H1 (cell line): ENCODE measurements at places on chromosomes 4 and X. TPM values are rescaled to one million over a fixed set of nuclear protein-coding genes. Genes with fewer than 3 reads are reported as not detected.

Gene CCDC149
- 5.6 and 5.8 TPM in 2 replicates for total RNA-seq

Gene TKTL2
- not detected in 2 replicates for total RNA-seq

Gene GLRB
- total RNA-seq = 0.54 and 1.1 TPM in 2 replicates

Gene C4orf33
- 3.8 and 6.0 TPM in 2 replicates for total RNA-seq

Gene GASK1B
- total RNA-seq = not detected in 2 replicates

Gene CFP
- 2.2 and 2.4 TPM in 2 replicates for total RNA-seq

Gene FRAS1
- 106 and 109 TPM in 2 replicates for total RNA-seq

DNA sequence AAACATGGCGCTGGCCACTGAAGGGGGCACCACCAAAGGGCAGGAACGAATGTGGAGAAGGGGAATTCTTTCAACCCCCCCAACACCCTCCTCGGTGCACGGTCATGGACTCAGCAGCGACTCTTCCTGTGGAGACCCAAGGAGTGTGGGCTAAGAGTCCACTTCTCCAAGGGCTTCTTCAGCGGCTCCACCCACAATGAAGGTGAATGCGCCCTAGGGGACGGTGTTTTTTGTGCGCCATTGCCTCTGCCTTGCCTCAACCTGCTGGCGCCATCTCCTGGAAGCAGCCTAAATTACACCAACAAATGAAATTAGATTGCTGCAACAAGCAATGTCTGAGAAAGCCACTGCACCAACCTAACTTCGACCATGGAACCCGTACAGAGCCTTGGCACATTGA is 169.2 kb upstream of the MAGEB18 start:
- peak; percentile 21 for DNase-seq

- DNase-seq = no peak
These were observed 54.8 kb upstream of the MAGEB16 start for GRCh38 chrX:35743331-35743730.

DNA sequence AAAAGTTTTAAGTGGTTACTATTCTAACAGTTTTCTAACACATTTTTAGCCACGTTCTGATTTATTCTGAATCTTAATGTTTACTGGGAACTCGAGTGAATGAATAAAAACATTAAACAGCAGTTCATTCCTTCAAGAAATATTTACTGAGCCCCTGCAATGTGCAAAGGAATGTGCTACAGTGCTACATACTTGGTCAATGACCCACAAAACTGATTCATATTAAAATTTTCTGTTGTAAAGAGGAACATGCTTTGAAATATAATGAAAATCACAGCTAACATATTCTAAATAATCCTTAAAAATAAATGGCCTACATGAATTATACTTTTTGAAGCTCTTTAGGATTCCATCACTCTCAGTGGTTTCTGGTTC is 78.7 kb downstream of the ARAP2 start:
- no peak for DNase-seq

DNA sequence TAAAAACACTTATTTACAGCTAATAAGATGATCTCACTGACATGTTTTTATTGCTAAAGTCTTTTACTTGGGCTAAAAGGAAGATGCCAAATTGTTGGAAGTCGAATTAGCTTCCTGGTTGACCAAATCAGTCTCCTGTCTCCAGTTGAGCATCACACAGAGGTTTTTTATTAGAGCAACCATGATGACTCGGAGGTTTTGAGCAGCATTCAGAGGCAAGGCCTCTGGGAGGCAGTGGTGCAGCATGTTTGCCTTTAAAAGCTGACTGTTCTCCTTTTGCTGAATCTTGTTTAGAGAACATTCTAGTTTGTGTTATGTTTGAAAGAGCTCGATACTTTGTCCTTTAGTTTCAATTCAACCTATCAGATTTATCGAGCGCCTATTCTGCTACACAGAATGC is 2.1 kb downstream of the UCHL1 start:
- DNase-seq = no peak

GRCh38 chr4:42824278-42824977 is 68.1 kb upstream of the GRXCR1 start:
- DNase-seq = no peak

GRCh38 chr4:151930372-151930771 is 169.6 kb upstream of the GATB start:
- no peak for DNase-seq

GRCh38 chr4:182019148-182019652 is 224.0 kb upstream of the TENM3 start:
- DNase-seq = no peak

GRCh38 chr4:140152751-140153418 is 1.1 kb downstream of the MAML3 start:
- peak; percentile 75 for DNase-seq
